ENCODE measurements at places on chromosomes 6 and 20.
A peak's percentile ranks its signal among the peaks of the same experiment; 100 is the strongest.

GRCh38 chr6:136192902-136193301 is 57.2 kb downstream of the MTFR2 start:
- no peak for DNase-seq

GRCh38 chr6:116461932-116462885 is 1.0 kb downstream of the CALHM6 start:
- no peak for DNase-seq

- no peak for DNase-seq
These were observed 17.3 kb upstream of the ATXN1 start for GRCh38 chr6:16778521-16778920.

DNA sequence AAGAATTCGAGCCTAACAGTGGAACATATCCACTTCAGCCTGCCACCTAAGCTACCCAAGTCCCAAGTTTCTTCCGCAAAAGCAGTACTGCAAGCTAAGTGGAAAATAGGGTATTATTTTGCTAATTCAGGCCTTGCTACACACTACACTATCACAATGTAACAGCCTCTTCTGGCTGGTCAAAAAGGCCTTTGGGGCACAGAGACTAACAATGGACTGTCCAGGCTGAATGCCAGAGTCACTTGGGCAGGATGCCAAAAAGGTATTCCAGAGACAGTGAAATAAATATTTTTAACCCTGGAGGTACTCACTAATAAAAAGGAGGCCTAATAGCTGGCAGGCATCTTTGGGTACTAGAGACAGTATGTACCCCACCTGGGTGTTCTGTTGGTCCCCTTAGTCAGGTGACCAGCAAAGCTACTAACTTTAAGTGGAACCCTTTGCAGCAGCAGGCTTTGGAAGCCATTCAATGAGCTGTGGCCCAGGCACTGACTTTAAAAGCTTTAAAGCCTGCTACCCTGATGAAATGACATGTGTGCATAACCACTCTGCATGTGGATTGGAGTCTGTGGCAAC is 692.1 kb downstream of the HTR1B start:
- DNase-seq = no peak

GRCh38 chr6:163828038-163828795 is 413.7 kb downstream of the QKI start:
- DNase-seq = no peak

DNA sequence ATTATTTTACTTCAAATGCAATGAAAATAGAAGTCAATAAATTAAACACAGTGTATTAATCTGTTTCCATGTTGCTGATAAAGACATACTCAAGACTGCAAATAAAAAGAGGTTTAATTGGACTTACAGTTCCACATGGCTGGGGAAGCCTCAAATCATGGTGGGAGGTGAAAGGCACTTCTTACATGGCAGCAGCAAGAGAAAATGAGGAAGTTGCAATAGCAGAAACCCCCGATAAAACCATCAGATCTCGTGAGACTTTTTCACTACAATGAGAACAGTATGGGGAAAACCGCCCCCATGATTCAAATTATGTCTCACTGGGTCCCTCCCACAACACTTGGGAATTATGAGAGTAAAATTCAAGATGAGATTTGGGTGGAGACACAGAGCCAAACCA is 82.2 kb downstream of the GPR63 start:
- no peak for DNase-seq

DNA sequence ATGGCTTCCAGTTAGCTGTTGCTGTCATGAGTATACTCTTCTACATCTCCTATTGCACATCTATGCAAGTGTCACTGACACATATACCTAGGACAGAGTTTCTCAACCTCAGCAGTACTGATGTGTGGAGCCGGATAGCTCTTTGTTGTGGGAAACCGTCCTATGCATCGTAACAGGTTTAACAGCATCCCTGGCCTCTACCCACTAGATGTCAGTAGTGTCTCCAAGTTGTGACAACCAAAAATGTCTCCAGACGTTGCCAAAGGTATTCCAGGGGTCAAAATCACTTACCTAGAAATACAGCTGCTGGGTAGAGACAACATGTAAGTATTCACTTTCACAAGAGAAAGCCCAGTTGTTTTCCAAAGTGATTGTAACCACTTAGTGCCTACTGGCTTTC is 637.6 kb downstream of the RNF144B start:
- DNase-seq = peak; percentile 9

DNA sequence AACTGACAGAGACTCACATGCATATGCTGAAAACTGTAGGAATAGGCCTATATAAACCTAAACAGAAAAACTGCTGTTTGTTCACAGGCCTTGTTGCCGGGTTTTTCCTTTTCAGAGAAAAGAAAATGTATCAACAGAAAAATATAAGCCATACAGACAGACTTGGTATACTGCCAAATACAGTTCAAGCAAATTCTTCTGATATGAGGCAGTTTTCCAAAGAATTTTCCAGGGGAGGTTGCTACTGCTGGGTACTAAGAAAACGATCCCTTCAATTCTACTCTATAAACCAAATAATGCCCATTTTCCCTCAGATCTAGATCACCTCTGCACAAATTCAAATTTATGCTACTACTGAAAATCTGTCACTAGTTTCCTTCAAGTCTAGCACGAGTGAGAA is 59.4 kb downstream of the ME1 start:
- no peak for DNase-seq

DNA sequence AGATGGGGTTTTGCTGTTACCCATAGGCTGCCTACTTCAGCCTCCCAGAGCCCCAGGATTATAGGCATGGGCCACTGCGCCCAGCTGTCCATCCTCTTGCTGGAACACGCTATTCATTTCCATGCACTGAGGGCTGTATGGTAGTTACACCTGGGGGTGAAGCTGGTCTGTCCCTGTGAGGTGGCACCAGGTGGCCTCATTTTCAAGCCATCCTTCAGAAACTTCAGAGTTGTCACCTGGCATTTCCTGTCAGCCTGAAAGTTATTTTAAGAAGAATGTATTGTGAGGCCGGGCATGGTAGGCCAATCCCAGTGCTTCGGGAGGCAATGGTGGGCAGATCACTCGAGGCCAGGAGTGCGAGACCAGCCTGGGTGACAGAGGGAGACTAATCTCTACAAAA is 147.6 kb downstream of the DTNBP1 start:
- no peak for DNase-seq

GRCh38 chr6:165689699-165690098 is 26.7 kb upstream of the PDE10A start:
- DNase-seq = no peak

DNA sequence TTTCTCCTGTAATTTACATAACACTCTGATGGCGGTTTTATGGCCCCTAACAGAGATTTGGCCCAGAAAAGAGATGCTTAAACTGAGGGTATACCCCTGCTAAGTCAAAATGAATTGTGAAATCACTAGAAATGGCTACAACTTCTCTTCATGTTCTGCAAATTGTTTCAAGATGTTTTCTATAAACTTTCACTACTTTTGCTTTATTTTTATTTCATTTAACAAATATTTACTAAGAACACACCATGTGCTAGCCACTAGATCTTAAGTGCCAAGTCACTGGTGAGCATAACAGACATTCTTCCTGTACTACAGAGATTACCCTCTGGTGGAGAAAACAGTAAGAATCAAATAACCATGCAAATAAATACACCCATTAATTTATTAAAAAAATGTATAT is 87.6 kb downstream of the KCNQ5 start:
- no peak for DNase-seq

DNA sequence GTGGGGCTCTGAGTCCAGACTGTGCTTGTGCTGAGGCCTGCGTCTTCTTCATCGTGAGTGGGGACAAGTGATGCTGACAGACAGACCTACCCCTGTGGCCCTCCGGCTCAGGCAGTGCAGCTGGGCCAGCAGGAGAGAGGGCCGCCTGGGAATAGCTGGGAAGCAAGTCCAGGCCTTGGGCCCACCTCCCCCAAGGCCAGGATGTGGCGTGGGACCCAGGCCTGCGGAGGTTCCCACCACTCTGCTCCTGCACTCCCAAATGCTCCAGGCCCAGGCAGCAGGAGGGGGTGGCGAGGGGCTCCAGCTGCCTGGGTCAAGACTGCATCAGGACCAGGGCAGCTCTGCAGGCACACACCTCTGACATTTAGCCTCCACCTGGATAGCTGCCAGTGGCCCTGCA is 38.3 kb downstream of the DAAM2 start:
- DNase-seq = no peak

GRCh38 chr6:158284007-158284875 is 28.0 kb upstream of the TULP4 start:
- DNase-seq = no peak

DNA sequence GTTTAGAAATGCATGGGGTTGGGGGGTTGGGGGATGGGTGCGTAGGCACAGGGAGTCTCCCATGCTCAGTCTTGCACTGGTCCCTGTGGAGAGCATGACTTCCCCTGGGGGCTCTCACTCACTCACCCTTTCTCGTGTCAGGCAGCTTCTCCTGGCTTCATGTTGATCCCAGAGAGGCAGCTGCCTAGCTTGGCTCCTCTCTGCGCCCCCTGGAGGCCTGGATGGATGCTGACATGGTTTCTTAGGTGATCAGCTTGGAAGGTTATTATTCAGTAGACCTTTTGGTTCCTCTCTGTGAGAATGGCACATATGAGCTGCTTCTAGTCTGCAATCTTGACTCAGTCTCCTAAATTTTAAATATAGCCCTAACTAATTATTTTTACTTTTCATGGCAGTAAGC is 109.3 kb upstream of the FAM83B start:
- DNase-seq = no peak

DNA sequence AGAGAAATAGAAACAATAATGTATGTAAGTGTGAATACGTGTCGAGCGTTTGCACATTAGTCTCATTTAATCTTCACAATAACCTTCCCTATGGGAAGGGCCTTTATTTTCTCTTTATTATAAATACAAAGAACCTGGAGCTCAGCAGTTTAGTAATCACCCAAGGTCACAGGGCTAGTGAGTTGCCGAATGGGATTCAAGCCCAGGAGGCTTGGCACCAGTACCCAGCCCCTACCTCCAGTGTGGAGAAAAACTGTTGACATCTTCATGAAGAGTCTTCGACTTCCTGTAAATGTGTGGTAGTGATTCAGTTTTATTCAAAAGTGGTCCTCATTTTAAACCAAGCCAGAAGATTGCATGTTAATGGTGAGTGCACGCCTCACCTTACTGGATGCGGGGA is 162.8 kb downstream of the SCML4 start:
- DNase-seq = no peak

GRCh38 chr6:32829495-32829894 is 9.0 kb downstream of the TAP2 start:
- DNase-seq = no peak

DNA sequence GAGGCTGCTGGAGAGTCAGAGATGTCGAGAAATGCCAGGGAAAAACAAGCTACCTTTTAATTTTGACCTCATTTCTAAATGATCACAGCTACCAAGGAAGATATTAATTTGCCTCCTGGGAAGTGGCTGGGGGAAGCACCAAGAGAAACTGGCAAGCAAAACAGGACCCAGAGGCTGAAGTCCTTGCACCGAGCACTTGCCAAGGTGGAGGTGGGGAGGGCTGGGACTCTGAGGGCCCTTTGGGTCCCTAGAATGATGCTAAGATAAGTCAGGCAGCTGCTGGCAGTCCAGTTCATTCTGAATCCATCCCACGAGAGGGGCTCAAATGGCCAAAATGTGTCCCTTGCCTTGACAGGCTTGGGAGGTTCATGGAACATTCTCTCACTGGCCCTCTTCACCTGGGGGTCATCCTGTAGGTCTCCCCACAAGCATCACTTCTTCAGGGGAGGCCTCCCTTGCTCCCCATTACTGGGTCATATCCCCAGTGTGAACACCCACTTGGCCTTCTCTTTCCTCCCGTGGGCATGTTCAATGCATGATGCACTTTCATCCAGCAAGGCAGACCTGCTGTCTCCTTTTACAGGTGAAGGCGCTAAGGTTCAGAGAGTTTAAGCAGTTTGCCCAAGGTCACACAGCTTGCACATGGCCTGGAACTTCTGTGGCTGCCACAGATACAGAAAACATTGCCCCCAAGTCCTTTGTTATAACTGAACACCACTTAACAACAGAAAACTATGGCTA is 39.1 kb upstream of the BLCAP start:
- DNase-seq = no peak

GRCh38 chr6:13697857-13698256 is 13.8 kb downstream of the RANBP9 start:
- no peak for DNase-seq

- DNase-seq = no peak
These were observed 3.8 kb downstream of the PTK6 start for GRCh38 chr20:63533388-63533787.

- DNase-seq = no peak
These were observed 482.5 kb downstream of the C6orf118 start for GRCh38 chr6:164826831-164827468.

DNA sequence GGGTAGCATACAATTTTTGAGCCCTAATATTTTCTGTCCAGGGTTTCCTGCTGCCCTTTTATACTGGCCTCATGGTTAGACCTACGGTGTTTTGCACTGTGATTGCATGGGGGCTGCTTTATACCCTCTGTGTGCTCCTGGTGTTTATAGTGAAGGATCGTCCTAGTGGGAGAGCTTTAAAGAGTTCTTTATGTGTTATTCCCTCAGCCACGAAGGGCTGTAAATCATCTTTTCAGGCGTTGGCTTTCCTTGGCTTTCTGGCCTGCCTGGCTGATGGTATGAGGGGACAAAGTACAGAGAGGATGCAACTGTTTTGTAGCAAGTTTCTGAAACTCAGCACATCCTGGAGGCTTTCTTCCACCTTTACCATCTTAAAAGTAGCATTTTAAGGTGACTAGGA is 464.3 kb downstream of the EPM2A start:
- DNase-seq = no peak

- no peak for DNase-seq
These were observed 233.7 kb upstream of the ARID1B start for GRCh38 chr6:156543431-156543830.

- DNase-seq = no peak
These were observed 542.2 kb downstream of the GRIK2 start for GRCh38 chr6:101935732-101936131.

DNA sequence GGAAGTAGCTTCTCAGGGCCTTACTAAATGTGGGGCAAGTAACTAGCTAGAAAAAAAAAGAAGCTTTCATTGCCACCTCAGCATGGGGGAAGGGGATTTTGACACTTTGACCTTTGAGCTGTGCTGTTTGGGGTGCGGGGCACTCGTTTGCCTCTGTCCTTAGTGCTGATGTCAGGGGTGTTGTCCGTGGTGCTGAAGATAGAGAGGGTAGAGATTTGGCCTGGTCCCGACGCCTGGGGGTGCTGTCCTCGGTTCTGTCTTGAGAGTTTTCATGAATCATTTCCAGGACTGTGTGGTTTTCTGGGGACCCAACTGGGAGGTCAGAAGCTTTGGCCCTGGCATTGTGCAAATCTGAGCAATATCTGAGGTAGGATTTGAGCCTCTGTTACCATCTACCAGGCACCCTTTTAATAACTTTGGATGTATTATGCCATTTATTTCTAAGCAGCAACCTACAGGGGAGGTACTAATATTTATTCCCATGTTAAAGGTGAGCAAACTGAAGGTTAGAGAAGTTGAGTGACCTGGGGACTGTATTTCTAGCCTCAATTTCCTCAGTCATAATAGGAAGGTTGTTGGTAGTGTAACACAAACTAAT is 78.0 kb downstream of the DLGAP4 start:
- no peak for DNase-seq

Data from NCI-H2081 treated with DMSO at 0.1 percent for 48 hours (cell line).